ENCODE measurements at places on chromosomes 11 and 22.

DNA sequence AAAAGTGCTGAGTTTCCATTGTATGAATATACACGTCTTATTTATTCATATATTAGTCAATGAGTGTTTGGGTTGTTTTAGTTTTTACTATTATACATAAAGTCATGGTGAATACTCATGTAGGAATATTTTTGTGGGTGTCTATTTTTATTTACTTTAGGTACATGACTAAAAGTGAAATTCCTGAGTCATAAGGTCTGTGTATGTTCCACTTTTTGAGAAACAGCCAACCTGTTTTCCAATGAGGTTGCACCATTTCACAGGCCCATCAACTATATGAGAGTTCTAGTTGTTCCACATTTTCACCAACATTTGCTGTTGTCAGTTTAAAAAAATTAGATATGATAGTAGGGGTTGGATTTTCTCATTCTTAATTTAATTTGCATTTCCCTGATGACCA, 6.6 kb upstream of the OR6X1 start:
- DNase-seq: no peak

- DNase-seq: no peak
These were observed 6.5 kb downstream of the MMP1 start for GRCh38 chr11:102791271-102792036.

DNA sequence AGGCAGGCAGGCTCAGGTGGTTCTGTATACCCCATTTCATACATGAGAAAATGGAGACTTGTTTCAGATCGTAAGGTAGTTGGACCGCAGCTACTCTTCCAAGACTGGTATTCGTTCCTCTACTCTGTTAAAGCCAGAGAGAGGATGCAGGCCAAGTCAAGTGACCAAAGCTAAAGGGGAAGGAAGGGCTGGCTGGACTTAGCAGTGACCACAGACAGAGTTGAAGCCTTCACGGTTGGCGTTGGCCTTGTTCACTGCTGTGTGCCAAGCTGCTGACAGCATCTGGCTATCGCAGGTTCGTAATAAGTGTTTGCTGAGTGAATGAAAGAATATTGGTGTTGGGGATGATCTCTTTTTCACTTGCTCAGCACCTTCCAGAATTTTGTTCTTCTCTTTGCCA, 64.2 kb downstream of the PTPRJ start:
- DNase-seq: no peak

GRCh38 chr22:28985581-28986290, 75.9 kb downstream of the C22orf31 start:
- no peak for DNase-seq

GRCh38 chr11:10323793-10324170, 18.9 kb downstream of the ADM start:
- no peak for DNase-seq

DNA sequence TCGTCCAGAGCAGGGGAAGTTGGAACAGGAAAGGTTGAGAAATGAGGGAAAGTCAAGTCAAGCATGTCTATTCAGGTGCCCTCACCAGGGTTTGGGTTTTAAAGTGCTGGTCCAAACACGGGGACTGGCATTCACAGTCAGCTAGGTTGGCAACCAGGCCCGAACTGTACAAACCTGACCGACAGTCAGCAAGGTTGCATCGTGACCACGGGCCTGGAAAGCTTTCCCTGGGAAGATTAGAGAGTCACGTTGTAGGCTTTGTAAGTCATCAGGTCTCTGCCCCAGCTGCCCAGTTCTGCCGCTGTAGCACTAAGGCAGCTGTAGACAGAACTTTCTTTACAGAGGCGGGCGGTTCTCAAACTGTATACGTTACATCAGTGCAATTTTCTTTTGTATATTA, 7.4 kb downstream of the KRTAP5-10 start:
- no peak for DNase-seq

DNA sequence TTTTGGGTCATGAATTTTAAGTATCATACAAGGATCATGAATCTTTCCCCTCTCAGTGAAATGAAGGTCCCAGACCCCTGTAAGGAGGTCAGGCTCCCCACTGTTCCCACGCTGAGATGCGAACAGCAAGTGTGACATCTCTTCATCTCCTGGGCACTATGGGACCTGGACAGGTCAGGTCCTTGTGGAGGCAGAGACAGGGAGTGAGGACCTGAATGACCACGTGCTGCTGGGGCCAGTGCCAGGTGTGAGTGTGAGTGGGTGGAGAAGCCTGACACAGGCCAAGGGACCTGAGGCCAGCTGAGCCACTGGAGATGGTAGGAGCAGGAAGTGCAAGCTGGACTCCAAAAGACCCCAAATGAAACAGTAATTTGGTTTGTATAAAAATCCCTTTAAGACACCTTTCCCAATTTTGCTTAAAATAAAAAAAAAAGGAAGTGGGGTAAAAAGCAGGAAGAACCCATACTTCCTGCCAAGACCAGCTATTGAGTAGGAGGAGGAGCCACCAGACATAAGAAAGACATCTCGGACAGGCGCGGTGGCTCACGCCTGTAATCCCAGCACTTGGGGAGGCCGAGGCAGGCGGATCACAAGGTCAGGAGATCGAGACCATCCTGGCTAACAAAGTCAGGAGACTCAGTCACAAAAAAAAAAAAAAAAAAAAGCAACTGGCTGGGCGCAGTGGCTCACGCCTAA, 35.4 kb upstream of the SERPIND1 start:
- DNase-seq: no peak

DNA sequence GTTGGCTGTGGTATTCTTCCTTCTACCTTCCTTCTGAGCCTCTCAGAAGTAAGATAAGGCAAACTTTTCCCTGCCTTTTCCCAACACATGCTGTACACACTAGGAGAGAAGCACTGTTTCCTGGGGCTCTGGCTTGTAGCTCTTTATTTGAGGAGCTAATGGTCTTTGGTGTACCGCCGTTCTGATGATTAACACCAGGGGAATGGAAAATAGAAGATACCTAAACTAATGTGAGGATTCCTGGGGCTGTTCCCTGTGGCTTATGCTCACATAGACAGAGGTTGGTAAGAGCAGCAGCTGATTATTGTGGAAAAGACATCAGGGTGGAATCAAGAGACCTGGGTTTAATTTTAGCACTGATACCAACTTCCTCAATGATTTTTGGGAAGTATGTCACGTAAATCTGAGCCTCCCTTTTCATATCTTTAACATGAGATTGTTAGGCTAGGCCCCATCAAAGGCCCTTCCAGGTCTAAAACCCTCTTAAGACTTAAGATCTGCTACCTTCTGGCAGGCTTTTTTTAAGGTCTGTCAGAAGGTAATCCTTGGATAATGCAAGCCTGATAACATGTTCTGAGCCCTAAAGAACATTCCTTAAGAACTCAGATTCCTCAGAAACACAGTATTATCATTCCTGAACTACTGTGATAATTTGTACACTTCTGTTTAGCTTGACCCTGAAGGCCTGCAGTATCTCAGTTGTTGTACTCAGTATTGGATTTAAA, 24.8 kb upstream of the RCE1 start:
- no peak for DNase-seq

DNA sequence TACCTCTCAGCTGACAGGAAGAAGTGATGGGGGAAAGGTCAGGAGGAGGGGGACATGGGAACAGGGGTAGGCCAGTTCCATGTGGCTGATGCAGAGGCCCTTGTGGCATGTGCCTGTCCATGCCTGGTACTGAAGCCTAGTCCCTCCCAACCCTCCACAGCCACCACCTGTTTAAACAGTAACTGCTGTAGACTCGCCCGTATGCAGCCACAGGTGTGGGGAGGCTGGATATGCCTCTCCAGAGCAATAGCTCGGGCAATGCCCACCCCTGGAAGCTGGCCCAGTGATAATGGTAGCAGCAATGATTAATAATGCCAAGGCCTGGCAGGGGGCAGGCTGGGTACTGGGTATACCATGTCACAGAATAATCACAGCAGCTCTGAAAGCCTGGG, 2.3 kb downstream of the SMTN start:
- DNase-seq: no peak

DNA sequence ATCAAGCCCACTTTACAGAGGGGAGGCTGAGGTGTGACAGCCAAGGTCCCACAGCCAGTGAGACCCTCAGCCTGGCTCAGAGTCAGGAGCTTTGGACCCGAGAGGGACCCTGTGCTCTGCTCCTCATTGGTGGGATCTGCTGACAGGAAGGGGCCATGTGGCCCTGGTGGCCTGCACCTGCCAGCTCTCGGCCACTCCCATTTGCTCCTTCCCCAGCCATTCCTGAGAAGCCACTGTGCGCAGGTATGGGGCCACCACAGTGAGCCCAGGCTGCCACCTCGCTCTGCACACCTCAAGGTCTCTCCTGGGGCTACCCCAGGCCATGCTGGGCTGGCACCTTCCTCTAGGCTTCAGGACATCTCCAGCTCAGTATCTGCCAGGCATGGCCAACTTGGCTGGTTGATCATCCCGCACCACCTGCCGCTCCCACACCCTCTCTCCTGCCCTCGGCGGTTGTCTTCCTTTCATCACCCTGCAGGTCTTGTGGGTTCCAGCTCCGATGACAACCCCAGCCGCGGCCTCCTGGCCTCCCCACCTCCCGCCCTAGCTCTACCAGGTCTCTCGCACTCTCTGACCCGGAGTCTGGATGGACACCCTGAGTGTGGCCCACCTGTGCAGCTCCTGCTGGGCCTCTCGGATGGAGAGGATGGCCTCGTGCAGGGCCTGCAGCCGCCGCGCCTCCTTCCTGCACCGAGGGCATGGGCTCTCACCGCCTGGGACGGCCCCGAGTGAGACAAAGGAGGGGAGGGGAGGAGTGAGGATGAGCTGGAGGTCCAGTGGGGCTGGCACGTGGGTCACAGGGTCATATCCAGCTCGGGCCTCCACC, 32.2 kb upstream of the CARS1 start:
- no peak for DNase-seq

GRCh38 chr11:35281169-35281688, 138.1 kb downstream of the SLC1A2 start:
- DNase-seq: no peak

DNA sequence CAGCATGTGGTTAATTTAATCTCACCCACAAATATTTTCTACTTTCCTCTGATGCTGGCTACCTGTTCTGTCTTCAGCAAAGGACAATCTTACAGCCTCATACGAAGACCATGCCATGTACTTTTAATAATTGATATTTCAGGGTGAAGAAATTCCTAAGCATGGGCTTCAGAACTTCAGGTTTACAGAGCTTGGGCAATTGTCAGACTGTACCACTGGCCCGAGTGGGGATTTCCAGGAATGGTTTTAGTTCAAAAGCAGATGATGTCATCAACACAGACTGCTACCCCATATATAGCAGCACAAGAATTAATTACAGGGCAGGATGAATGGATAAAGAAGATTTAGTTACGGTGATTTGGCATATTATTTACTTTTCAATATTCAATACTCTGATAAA, 171.8 kb downstream of the ETS1 start:
- no peak for DNase-seq

DNA sequence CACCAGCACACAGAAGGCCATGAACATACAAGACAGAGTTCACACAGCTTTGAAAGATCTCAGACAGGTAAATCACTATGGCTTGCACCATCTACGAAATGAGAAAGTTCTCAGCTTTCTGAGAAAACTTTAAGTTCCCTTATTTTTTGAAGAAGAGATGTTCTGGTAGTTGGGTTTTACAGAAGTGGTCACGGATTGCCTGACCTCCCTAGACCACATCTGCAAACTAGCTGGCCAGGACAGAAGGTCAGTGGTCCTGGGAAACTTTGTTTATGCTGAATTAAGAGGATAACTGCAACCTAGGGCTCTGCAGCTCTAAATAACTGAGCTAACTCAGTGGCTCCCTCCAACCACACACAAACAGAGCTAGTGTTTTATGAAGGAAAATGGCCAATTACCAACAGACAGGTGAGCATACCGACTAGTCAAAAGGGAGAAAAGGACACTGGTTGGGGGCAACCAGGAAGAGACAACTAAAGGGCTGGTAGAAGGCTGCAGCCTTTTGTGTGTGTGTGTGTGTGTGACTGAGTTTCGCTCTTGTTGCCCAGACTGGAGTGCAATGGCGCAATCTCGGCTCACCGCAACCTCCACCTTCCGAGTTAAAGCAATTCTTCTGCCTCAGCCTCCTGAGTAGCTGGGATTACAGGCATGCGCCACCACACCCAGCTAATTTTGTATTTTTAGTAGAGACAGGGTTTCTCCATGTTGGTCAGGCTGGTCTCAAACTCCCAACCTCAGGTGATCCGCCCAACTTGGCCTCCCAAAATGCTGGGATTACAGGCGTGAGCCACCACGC, 8.5 kb upstream of the SCN2B start:
- DNase-seq: no peak

DNA sequence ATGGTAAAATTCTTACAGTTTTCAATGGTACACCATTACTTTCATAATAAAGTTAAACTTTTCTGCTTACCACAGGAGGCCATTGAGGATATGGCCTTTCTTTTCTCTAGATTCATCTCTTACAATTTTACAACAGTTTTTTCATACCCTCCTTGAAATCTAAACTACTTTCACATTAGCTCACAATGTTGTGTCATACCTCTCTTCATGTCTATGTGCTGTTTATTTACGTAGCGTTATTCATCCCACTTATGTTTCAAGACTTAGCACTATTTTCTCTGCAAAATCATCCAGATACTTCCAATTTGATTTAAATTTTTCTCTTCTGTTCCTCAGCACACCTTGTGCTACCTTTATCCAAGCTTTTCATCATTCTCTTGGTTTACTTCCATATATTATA, 123.3 kb downstream of the METTL15 start:
- DNase-seq: no peak

- no peak for DNase-seq
These were observed 35.9 kb upstream of the NUP50 start for GRCh38 chr22:45127866-45128265.

DNA sequence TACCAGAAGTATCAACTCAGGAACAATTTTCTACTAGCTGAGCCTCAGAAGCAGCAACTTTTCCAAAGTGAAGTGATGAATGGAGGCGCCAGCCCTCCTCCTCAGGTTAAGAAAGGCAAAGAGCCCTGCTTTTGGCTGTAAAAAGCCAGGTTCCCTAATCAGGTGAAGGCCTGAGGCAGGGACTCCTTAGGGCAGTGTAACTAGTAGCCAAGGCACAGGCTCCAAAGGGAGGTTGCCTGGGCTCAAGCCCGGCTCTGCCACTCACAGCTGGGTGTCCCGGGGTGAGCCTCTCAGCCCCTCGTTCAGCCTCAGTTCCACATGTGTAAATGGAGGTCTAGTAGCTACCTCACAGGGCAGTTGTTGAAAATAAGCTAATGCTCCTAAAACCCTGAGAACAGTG, 19.5 kb downstream of the TSKU start:
- DNase-seq: no peak

DNA sequence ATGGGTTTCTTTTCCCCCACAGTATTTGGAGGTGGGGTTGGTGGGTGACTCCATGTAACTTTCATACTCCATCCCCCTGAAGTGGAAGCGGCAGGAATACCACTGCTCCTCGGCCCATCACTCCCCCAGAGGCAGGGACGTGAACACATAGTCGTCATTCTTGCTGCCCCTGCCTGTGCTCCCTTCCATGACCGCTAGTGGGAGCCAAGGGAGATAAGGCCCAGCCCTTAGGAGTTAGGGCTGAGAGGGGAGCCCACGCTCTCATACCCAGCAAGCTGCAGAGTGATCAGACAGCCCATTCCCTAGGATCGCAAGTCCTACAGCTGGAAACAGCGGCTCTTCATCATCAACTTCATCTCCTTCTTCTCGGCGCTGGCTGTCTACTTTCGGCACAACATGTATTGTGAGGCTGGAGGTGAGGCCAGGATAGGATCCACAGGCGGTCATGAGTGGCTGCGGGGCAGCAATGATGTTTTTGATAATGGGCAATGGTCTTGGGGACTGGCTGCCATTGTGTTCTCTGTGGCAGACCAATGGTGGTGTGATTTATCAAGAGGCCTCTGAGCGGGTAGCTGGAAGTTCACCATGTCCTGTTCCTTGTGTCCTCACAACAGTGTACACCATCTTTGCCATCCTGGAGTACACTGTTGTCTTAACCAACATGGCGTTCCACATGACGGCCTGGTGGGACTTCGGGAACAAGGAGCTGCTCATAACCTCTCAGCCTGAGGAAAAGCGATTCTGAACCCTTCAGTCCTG, 15.9 kb downstream of the RHOG start:
- peak; percentile 60 for DNase-seq

All from stimulated activated CD8-positive, alpha-beta memory T cell treated with anti-CD3 and anti-CD28 coated beads, Interleukin-12 subunit alpha, Interleukin-12 subunit beta, amount 100 ng/mL, for 4 hours (primary cell).